NCI-H2029 treated with DMSO at 0.1 percent for 48 hours (cell line): ENCODE measurements at places on chromosomes 7 and 10.

- no peak for DNase-seq
Observed at GRCh38 chr7:101595246-101595645, 33.9 kb downstream of the MYL10 start.

DNA sequence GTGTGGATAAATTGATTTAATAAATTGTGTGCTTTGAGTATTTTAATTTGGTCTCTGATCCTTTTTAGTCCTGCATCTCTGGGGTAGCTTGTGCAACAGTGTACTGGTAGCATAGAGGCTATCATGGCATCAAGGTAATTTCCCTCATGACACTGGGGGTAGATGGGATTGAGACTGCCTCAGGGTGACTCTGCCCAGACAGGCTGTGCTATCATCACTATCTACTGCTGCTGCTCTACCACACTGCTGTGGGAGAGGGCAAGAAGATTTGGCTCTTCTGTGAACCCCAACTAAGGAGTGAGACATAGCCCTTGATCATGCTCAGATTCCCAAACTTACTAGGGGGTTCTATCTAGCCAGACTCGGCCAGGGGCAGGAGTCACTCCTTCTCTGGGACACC is 43.6 kb upstream of the JAZF1 start:
- DNase-seq: no peak

GRCh38 chr10:118254654-118255053 is 87.5 kb downstream of the FAM204A start:
- DNase-seq: no peak

DNA sequence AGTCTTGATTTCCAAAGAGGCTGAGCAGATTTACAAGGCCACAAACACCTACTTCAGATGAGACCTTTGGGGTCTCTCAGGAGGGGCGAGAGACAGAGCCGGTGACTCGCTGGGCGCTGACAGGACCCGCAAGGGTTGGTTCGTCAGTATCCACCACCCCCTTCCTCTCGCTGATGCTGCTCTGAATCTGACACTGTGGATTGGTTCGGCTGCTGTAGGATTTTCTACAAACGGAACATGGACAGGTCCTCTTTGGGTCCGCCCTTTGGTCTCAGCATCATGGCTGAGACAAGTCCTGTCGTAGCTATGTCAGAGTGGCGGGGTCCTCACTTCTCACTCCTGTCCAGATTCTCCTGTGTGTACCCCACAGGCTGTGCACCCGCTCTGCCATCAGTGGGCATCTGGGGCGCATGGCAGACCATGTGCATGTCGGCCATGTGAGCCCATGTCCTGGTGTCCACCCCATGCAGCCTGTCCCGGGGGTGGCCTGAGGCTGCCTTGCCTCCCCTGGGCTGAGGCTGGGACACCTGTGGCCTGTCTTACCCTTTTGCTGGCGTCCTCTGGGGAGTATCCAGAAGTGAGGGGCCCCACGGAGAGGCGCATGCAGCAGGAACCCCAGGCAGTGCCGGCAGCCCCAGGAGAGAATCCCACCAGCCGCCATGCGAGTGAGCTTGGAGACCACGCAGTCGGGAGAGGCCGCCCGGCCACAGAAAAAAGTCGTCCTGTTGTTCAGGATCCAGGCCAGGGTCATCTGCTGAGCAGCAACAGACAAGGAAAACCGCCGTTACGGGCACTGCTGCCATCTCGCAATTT is 21.6 kb upstream of the FAM20C start:
- DNase-seq: no peak

- DNase-seq: no peak
Observed at GRCh38 chr7:27149842-27150567, 2.4 kb downstream of the HOXA3 start.

DNA sequence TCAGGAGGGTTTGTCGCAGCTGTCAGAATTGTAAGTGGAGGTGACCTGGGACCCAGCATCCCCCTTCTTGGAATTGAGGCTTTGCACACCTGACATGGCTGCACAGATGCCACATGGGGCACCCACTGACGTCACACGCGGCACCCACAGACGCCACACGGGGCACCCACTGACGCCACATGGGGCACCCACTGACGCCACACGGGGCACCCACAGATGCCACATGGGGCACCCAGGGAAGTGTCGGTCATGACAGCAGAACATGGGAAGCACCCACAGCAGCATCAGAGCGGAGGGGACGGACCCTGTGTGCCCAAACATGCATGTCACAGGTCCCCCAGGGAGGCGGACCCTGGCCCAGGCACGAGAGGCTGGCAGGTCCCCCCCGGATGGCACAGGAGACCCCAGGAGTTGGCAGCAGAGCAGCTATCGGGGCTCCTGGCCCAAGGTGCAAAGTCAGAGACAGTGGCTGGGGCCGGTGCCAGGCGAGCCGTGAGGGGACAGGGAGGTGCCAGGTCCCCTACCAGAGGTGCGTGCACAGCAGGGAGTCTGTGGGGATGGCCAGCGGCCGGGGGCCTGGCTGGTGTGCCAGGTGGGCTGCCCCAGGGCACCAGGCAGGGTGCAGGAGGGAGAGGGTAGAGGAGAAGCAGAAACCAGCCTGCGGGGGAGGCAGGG is 21.1 kb downstream of the KNDC1 start:
- DNase-seq: no peak

GRCh38 chr10:91123261-91123660 is 97.2 kb upstream of the PCGF5 start:
- DNase-seq: no peak

- no peak for DNase-seq
Observed at GRCh38 chr7:45292481-45292880, 134.9 kb downstream of the RAMP3 start.

GRCh38 chr10:107166403-107166802 is 1.9 kb upstream of the SORCS1 start:
- DNase-seq: no peak

GRCh38 chr7:17097668-17098297 is 200.7 kb upstream of the AHR start:
- no peak for DNase-seq

GRCh38 chr10:13231190-13231589 is 3.0 kb downstream of the UCMA start:
- DNase-seq: no peak

DNA sequence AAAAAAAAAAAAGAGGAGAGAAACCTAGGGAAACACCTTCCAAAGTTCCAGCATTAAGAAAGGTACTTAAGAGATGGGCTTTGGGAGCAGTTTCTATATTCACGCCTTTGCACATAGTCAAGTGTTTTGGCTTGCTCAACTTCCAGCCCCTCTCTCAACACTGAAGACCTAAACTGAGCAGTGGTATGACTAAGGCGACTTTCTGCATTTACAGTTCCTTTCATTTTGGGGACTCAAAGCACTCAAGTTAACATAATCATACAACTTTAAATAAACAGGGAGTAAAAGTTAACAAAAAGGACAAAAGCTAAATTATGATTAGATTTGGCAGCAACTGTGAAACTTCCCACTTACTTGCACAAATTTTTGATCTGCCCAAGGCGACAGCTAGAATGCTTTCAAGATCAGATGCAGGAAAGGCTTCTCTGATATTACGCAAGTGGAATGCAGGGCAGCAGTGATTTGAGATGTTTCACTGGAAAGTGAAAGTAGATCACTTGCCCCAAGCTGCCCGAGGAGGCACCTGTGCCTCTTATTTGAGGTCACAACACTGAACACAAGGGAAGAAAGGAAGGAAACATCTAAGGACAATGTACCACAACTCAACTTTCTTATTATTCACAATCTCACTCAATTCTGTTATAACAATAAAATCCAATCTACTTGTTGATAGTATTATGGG is 199.5 kb downstream of the SKAP2 start:
- DNase-seq: no peak
